ENCODE measurements at places on chromosomes 1 and 21. TPM values are rescaled to one million over a fixed set of nuclear protein-coding genes. Genes with fewer than 3 reads are reported as not detected.

MYOC gene
- 2.4 TPM for total RNA-seq

GRCh38 chr1:231930257-231930947, 303.8 kb downstream of the DISC1 start:
- DNase-seq: no peak

GRCh38 chr21:44079846-44080245, 27.4 kb upstream of the PWP2 start:
- DNase-seq: no peak

- no peak for DNase-seq
Measured at GRCh38 chr1:111736548-111737215, 2.5 kb downstream of the INKA2 start.

MOB3C gene
- 12.8 TPM for total RNA-seq

DNA sequence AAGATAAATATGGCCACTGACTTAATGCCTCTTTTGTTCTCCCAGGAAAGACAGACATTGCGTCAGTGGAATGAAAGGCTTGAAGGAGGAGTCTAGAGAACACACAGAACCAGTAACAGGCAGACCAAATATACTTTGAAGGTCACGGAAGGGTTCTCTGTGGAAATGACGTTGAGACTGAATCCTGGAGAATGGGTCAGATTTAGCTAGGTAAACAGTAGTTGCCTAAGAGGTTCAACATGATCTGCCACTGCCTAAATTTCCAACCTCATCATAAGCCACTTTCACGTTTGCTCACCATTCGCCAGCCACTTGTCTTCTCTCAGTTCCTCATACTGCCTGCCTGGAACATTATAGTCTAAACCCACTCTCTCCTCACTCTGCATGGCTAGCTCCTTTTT, 20.5 kb downstream of the PLA2G4A start:
- peak; percentile 17 for DNase-seq

GRCh38 chr1:157652859-157653493, 47.6 kb downstream of the FCRL3 start:
- DNase-seq: no peak

FCGR2B gene
- total RNA-seq: 19.4 TPM

DNA sequence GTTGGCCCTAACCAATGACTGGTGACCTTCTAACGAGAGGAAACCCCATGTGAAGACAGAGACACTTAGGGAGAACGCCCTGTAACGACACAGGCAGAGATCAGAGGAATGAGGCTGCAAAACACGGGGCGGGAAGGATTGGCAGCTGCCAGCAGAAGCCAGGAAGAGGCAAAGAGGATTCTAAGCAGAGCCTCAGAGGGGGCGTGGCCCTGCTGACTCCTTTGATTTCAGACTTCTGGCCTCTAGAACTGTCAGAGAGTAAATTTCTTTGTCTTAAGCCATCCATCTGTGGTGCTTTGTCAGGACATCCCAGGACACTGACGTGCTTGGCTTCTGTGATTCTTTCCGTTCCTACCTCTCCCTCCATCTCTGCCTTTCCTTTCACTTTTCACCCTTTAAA, 79.3 kb downstream of the SH3BGR start:
- no peak for DNase-seq

ESPN gene
- total RNA-seq: 3.1 TPM

NGF gene
- 2.6 TPM for total RNA-seq

GRCh38 chr1:1115136-1115785, 628 bp downstream of the C1orf159 start:
- no peak for DNase-seq

PLA2G2F gene
- total RNA-seq: 0.92 TPM

- no peak for DNase-seq
Measured at GRCh38 chr1:29642519-29642918, 406.2 kb downstream of the PTPRU start.

GRCh38 chr1:214075999-214076707, 88.4 kb downstream of the PROX1 start:
- DNase-seq: no peak

- no peak for DNase-seq
Measured at GRCh38 chr1:76290271-76290670, 215.7 kb downstream of the ST6GALNAC3 start.

GRCh38 chr1:231969076-231969475, 342.5 kb downstream of the DISC1 start:
- DNase-seq: no peak

DNA sequence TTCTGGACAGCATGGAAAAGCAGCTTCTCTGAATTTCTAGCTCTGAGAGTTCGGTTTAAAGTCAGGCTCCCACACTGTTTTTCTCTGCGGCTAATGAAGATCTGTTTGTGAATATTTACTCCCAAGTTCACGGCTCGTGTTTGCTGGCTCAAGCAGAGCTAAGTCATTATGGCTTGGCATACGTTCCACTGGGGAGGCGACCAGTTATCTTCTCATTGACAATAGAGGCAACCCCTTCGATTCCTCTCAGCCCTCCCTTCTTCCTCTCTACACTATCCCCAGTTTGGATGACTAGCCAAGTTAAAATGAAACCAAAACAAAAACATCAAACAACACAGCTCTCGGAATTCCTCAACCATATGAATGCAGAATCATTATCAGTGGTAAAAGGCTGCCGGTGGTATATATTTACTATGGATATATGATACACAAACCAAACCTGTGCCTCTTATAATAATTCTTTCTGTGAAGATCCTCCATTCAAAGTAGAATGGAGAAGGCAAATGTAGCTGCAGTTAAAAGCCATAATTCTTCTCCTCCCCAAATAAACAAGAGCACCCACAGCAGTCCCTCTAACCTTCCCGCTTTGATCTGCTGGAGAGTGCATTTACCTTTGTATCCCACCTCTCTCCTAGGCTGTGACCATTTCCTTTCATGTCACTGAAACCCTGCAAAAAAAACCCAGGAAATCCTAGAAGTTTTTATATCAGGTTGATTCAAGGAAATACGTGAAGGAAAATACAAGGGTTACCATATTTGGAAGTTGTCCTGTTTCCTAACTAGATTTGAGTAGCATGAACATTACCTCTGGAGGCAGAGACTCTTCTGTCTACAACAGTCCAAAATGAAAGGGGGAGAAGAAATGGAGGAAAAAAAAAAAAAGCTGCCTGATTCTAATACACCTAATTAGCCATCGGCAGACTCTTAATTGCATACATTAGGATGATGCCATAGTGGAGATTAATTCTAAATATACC, 108.3 kb upstream of the USH2A start:
- no peak for DNase-seq

LRRC3 gene
- 15.6 TPM for total RNA-seq

KCNJ15 gene
- total RNA-seq: 158 TPM

DNAI4 gene
- 17.1 TPM for total RNA-seq

DNA sequence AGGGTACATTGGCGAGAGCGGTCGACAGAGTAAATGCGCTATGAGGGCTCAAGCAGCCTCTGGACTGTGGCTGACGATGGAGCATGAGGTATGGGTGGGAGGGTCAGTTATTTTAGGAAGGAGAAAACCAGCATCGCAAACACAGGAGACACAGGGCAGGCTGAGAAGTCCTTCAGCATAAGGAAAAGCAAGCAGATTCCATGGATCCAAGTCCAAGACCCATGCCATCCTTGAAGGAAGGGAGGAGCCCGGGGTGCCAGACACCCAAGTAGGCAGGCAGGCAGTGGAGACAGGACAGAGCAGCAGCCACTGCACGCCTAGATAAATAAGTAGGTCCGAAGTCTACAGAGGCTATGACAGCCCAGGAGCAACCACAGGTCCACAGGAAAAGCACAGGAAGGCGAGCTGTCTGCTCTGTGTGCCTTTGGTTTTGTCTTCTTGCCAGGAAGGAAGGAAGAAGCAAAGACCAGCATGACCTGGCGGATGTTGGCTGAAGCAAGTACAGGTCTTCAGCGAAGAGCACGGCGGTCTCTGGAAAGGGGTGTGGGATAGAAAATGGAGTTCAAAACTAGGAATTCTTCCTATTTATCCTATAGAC, 76.4 kb upstream of the SLC45A1 start:
- DNase-seq: peak; percentile 75
